ENCODE measurements at places on chromosomes 2 and 18.

- DNase-seq = no peak
Observed at GRCh38 chr2:241858206-241859016, at the start of gene PDCD1. TSS of gene PDCD1 (minus strand) at chr2:241858894. CDS start at chr2:241858838, 56 bp downstream.

DNA sequence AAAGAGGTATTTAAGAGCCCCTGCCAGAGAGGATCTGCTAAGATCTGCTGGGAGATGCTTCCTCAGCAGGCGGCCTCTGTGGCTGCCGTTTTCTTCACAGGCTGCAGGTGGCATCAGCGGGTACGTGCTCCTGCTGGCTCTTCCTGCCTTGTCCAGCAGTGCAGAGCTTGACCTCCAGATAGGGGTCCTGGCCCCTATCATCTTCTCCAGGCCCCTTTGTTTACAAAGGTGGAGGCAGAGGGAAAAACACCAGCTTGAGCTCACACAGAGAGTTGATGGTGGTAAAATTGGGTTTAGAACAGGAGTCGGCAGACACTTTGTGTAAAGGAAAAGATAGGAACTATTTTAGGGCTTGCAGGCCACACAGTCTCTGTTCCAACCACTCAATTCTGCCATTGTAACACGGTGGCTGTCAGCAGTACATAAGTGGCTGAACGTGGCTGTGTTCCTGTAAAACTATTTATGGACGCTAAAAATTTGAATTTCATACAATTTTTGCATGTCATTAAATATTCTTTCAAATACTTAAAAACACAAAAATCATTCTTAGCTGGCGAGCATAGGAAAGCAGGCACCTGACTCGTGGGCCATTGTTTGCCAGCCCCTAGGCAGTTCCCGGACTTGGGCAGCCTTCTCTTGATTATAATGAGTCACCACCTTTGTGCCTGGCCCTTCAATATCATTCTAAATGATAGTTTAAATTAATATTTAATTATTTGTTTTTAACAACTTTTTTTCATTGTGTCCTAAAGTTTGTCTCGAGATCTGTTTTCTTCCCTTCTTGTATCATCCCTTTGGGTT lies 98.2 kb upstream of the B3GNT7 start:
- peak; percentile 82 for DNase-seq

- no peak for DNase-seq
Observed at GRCh38 chr2:159867567-159868361, 69.8 kb upstream of the CD302 start.

DNA sequence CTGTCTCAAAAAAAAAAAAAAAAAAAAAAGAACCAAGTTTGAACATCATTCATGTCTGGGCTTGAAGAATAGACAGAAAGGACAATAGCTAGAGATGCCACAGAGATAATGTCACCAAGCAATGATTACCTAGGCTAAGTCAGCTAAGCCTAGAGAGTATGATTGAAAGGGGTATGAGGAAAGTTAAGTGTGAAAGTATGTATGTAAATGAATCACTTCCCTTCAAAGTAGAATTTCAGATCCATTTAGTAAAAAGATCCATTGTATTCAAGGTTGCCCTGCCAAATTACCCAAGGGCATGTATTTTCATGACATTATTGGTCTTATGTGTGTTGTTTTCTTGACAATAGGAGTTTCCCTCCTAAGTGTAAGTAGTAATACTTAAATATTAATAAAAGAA lies 34.1 kb upstream of the SLC39A10 start:
- DNase-seq = no peak

DNA sequence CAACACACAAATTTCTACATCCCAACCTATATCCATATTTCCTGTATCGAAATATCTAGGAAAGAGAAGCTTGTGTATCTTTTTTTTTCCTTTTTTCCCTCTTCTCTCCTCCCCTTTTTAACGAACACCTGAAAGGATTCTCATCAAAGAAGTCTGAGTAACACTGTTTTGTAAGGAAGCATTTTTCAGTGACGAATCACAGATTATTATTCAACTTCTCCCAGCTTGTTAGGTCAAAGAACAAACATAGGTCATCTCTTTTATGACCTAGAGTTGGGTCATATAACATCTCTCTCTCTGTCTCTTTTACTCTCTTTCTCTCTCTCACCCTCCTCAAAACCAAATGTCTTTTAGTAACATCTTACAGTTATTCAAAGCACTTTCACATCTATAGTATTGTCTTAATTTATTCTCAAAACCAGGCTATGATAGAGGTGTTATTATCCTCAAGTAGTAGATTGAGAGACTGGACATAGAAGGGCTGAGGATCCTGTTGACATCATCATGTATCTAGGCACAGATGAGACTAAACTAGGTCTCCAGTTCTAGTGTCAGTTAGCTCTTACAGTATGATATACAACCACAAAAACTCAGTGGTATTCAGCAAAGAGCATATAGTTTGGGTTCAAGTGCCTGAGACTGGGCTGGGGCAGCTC lies 80.1 kb upstream of the SPOPL start:
- DNase-seq = no peak

- no peak for DNase-seq
Observed at GRCh38 chr2:64213532-64214275, 69.5 kb upstream of the PELI1 start.

DNA sequence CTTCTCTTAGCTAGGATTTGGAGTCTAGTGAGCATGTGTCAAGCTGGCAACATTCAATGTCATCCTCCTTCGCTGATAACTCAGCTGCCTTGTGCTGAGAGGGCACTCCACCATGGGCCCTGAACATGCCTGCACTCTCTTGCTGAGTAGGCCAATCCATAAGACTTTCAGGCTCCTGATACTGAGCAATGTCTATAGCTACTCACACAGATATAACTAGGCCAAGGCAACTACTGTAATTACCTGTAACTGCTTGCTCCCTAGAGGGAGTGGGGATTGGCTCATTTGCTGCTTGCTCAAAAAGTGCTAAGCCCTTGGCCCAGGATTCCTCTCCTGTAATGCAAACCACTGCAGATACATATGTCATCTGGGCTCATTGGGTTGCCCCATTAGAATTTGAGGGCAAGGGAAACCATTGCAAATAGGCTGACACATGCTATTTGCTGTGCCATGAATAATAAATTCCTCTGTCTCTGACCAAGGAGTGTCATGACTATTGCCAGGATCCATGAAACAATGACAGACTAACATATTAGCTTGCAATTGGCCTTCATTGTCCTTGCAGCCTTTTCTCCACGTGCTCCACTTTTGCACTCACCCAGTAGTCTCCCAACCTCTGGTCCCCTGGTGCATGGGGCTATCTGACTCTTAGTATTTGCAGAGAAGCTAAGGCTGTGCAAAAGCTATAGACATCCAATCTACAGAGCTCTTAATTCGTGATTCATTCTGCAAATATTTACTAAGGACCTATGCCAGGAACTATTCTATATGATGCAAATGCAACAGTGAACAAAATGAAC lies 36.9 kb upstream of the BMPR2 start:
- DNase-seq = no peak

GRCh38 chr2:201558232-201558631 lies 85.1 kb downstream of the TMEM237 start:
- no peak for DNase-seq

DNA sequence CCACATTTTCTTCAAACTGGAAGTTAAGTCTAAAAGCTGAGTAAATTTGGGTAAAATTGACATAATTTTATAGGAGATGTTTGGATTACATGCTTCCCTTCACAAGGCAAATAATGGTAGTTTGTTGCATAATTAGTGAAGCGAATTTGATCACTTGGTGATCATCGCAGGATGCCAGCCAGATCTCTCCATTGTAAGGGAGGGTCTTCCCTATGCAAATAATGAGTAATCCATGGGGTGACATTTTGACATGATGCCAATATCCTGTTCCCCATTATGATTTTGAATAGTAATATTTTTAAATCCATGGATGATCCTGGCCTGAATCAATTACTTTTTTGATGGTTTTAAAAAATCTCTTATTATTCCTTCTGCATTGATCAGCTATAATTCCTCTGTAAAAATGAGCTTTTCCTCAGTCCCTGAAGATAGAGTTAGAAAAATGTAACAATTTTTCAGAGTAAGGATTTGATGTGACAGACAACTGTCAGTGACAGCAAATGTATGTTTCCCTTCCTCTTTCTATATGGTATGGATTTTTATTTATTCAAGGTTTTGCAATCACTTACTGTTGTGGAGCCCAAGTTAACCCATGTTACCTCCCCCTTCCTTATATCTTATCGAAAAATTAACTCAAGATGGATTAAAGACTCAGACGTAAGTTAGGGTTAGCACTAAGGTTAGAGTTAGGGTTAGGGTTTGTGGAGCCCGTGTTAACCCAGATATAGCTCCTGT lies 21.4 kb downstream of the CCL20 start:
- DNase-seq = no peak

- no peak for DNase-seq
Observed at GRCh38 chr2:239535413-239536144, 134.8 kb upstream of the HDAC4 start.

DNA sequence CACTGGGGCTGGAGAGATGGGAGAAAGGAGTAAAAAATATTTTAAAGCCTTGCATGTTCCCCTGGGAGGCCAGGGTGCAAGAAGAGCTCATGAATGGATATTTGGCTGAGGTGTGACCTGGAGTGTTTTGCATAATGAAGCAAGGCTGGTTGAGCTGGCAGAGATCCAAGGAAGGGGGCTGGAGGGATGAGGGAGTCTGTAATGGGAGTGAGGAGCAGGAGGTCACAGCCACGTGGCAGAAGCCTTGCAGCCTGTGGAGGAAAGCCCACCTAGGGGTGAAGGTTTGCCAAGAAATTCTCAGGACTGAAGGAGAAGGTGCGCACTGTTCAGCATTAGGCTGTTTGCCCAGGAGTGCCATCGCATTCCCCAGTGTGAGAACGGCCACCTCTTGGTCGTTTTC lies 40.3 kb upstream of the ATP8B1 start:
- DNase-seq = no peak

DNA sequence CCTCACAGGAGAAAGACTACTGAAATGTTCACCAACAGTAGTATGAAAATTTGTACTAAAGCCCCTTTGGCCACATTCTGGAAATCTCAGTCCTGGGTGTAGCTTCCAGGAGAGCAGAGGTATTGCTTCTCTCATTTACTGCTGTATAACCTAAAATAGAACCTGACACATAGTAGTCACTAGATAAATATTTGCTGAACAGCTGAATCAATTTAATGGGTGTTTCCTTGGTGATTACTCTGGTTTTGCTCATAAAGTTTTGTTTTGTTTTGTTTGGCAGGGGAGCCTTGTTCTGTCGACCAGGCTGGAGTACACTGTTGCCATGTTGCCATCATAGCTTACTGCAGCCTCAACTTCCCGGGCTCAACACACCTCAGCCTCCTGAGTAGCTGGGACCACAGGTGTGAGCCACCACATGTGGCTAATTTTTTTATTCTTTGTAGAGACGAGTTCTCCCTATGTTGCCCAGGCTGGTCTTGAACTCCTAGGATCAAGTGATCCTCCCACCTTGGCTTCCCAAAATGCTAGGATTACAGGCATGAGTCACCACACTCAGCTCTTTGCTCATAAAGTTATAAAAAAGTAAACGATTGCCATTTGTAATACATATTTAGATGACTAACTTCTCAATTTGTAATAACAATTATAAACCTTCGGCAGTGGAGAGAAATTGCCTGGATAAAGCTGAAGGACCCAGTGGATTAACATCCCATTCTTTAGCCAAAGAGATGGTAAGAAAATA lies 11.5 kb upstream of the PARD3B start:
- no peak for DNase-seq

- DNase-seq = no peak
Observed at GRCh38 chr2:162330881-162331280, 12.4 kb upstream of the IFIH1 start.

GRCh38 chr2:232941912-232942594 lies 71.0 kb downstream of the NGEF start:
- no peak for DNase-seq

DNA sequence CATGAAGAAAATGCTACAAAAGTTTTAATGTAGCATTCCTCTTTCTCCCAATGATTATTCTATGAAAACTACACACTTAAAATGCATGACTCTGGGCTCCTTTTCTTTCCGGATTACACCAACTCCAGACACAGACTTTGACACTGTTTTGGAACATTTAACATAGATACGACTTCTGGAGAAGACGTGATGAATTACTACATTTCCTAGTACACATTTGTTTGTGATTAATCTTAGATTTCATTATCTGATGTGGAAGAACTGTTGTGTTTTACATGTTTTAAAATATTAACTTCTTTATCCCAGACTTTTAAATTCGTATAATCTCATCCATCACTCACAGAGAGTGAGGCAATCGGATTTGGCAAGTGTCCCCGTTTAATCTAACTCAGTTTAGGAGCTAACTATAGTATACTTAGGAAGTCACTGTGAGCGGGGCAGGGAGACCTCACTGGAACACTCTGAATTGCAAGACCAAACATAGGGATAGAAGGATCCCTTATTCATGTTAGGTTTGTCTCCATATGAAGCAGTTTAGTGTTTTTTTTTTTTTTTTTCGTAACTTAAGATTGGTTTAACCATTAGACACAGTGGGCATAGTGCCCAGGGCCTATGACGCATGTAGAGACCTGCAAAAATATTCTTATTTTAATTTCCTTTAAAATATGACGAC lies 66.7 kb downstream of the PDE1A start:
- no peak for DNase-seq

GRCh38 chr18:31500051-31500688 lies 2.2 kb downstream of the DSG2 start:
- DNase-seq = no peak

GRCh38 chr2:62498739-62499138 lies 7.3 kb downstream of the TMEM17 start:
- no peak for DNase-seq

- DNase-seq = peak; percentile 17
Observed at GRCh38 chr2:159903443-159904126, 105.6 kb upstream of the CD302 start.

- DNase-seq = no peak
Observed at GRCh38 chr2:223944166-223944702, 901 bp downstream of the WDFY1 start.

GRCh38 chr18:23094411-23095190 lies 40.7 kb upstream of the CABLES1 start:
- no peak for DNase-seq

GRCh38 chr2:172991031-172991430 lies 84.6 kb upstream of the MAP3K20 start:
- DNase-seq = peak; percentile 59

- no peak for DNase-seq
Observed at GRCh38 chr2:150023044-150023443, 435.5 kb upstream of the MMADHC start.

DNA sequence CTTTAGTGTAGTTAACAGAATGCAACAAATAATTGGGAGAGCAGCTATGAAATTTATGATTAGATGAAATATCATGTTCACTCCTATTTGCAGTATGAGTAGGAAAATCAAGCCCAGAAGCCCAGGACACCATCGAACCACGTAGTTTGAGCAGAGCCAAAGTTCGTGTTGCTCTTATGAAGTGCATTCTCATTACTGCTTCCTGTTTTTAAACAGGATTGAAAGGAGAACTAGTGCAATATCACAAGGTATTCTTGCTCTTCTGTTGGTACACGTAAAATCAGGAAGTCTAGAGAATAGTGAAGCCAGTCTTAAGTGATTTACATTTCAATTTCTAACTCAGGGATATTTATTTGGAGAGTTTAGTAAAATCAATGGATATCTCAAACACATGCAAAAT lies 21.1 kb downstream of the ARHGAP15 start:
- DNase-seq = peak; percentile 61

Data from pons (tissue), 1 donor.